ENCODE measurements at places on chromosomes 6 and 20. TPM values are rescaled to one million over a fixed set of nuclear protein-coding genes. Genes with fewer than 3 reads are reported as not detected.

TBC1D22B gene
- polyA plus RNA-seq, result 5.9 TPM

- no peaks in the 10 kb centered on the region for H3K27me3 ChIP-seq
- H3K27ac ChIP-seq, result no peak overlapping the region
- DNase-seq, result no peak
- peaks cover 18% of the 10 kb centered on the region for H3K4me1 ChIP-seq
- H3K4me3 ChIP-seq, result no peak overlapping the region
Observed at GRCh38 chr6:42095094-42095493, 44.8 kb downstream of the TAF8 start.

DNA sequence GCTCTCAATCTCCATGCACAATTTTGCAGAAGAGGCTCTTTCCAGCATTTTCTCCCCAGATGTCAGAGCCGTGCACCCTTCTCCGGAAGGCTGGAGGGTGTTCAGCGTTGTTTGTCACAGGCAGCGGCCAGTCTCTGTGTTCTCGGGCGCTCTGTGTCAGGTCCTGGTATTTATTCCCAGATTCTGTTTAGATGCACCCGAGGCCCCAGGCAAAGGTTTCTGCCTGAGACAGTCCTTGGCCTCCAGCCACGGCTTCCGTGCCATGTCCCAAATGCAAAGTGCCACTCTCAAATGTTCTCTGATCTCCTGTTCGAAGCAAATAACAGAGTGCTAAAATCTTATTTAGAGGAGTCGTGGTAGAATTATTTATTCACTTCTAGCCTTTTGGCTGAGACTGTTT is 140.3 kb upstream of the AGPAT4 start:
- H3K4me1 ChIP-seq, result no peaks in the 10 kb centered on the region
- DNase-seq, result no peak
- no peaks in the 10 kb centered on the region for H3K36me3 ChIP-seq
- H3K27me3 ChIP-seq, result peaks cover 3% of the 10 kb centered on the region
- H3K4me3 ChIP-seq, result no peak overlapping the region

- H3K27ac ChIP-seq, result no peak overlapping the region
- H3K36me3 ChIP-seq, result no peaks in the 10 kb centered on the region
- H3K4me3 ChIP-seq, result no peak overlapping the region
- no peaks in the 10 kb centered on the region for H3K4me1 ChIP-seq
- H3K27me3 ChIP-seq, result no peaks in the 10 kb centered on the region
- no peak for DNase-seq
Observed at GRCh38 chr6:151870375-151870774, 62.9 kb downstream of the ESR1 start.

PHACTR1 gene
- polyA plus RNA-seq, result 0.22 TPM

DNA sequence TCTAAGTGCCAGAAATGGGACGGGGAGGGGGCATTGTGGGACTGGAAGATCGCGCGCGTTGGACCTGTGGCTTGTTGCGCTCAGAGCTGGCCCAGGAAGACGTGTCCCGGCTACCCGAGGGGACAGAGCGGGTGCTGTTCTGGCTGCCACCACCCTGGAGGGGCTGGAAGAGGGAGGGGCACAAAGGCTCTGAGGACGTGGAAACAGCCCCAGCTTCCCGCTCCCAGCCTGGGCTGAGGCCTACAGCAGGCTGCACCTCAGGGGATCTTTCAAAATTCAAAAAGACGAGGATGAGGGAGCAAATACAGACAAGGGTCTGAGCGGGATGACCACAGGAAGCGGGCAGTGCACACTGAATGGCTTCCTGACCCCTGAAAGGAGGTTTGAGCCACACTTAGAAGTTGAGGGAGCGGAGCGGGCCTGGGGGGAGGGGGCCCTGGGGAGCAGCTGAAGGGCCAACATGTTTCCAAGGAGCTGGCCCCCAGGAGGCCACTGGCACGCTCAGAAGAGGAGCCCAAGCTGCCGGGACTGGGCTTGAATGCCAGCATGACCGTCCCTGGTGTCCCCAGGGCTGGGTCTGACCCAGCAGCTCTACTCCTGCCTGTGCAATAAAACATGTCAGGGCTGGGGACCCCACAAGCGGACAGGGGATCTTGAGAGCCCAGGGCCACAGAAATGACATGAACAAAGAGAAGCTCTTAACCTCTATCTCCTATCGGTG is 1.3 kb downstream of the OXT start:
- H3K27ac ChIP-seq, result no peak overlapping the region
- peaks cover 25% of the 10 kb centered on the region for H3K27me3 ChIP-seq
- no peaks in the 10 kb centered on the region for H3K4me1 ChIP-seq
- H3K4me3 ChIP-seq, result no peak overlapping the region

- no peaks in the 10 kb centered on the region for H3K27me3 ChIP-seq
- no peaks in the 10 kb centered on the region for H3K4me1 ChIP-seq
- no peak overlapping the region for H3K4me3 ChIP-seq
- no peak for DNase-seq
- no peak overlapping the region for H3K27ac ChIP-seq
- H3K36me3 ChIP-seq, result no peaks in the 10 kb centered on the region
Observed at GRCh38 chr6:84260196-84260595, 32.8 kb upstream of the CEP162 start.

ARMH2 gene
- polyA plus RNA-seq, result not detected

DNA sequence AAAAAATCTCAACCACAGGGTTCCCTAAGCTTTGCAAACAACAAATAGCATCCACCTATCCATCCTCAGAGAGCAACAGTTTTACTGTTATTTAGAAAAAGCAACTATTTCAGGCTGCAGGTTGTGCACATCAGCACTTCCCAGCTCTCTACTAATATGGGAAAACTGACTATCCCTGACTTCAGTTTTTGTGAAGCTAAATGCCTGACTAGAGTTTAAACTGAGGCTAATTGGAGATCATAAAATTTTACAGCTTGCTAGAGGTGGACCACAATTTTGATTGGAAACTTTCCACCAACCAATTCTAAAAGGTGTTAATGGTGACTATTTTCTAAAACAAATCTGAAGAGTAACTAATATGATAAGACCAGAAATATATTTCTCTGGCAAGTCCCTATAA is 36.9 kb downstream of the HLA-DMB start:
- DNase-seq, result no peak
- no peak overlapping the region for H3K4me3 ChIP-seq
- H3K27me3 ChIP-seq, result no peaks in the 10 kb centered on the region

DNA sequence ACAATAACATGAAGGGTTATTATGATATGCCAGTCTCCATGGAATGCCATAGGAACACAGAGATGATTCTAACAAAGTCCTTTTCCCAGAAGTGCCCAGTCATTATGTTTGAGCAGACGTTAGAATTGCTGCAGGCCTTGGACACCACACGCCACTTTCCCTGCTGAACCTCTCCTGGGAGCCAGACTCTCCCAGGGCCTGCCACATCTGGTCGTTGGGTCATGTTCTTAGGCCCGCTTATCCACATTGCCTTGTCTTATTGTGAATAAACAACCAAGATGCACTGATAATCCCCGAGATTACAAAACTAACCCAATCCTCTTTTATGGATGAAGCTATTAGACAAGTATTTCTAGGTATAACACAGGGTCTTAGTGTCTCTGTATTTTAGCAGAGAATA is 276.5 kb upstream of the CITED2 start:
- no peaks in the 10 kb centered on the region for H3K27me3 ChIP-seq
- no peak overlapping the region for H3K4me3 ChIP-seq

C20orf96 gene
- 4.7 TPM for polyA plus RNA-seq

PTPRA gene
- 39.9 TPM for polyA plus RNA-seq

ANKRD6 gene
- 9.4 TPM for polyA plus RNA-seq

- H3K4me1 ChIP-seq, result peaks cover 5% of the 10 kb centered on the region
- no peak for DNase-seq
- no peak overlapping the region for H3K4me3 ChIP-seq
Observed at GRCh38 chr20:24768201-24768636, 180.8 kb upstream of the CST7 start.

MATN4 gene
- polyA plus RNA-seq, result not detected

C6orf136 gene
- 6.7 TPM for polyA plus RNA-seq

MBOAT1 gene
- polyA plus RNA-seq, result 2.2 TPM

TSBP1 gene
- not detected for polyA plus RNA-seq

JPH2 gene
- 2.5 TPM for polyA plus RNA-seq

TREM1 gene
- not detected for polyA plus RNA-seq

- no peaks in the 10 kb centered on the region for H3K4me1 ChIP-seq
- no peak overlapping the region for H3K27ac ChIP-seq
- no peaks in the 10 kb centered on the region for H3K36me3 ChIP-seq
- DNase-seq, result no peak
- H3K27me3 ChIP-seq, result no peaks in the 10 kb centered on the region
Observed at GRCh38 chr6:85997206-85997605, 354.5 kb upstream of the SYNCRIP start.

DNA sequence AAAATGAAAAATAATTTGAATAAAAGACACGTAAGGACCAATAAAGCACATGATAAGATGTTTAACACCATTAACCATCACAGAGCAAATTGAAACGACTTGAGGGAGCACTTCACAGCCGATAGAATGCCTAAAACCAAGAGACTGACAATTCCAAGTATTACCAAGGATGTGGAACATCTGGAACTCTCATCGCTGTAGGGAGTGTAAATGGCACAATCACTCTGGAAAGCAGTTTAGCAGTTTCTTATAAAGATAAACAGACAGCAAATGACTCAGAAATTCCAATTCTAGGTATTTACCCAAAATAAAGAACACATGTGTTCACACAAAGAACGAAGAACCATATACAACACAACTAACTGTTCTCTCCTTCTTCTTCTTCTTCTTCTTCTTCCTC is 8.5 kb upstream of the UBD start:
- no peak overlapping the region for H3K4me3 ChIP-seq
- H3K36me3 ChIP-seq, result no peaks in the 10 kb centered on the region
- no peak overlapping the region for H3K27ac ChIP-seq
- no peaks in the 10 kb centered on the region for H3K4me1 ChIP-seq
- H3K27me3 ChIP-seq, result no peaks in the 10 kb centered on the region

CCN6 gene
- 0.90 TPM for polyA plus RNA-seq

RAET1E gene
- polyA plus RNA-seq, result 24.9 TPM

GRCh38 chr20:4962241-4962855 is 39.0 kb downstream of the SLC23A2 start:
- H3K4me3 ChIP-seq, result no peak overlapping the region
- H3K27me3 ChIP-seq, result no peaks in the 10 kb centered on the region
- no peaks in the 10 kb centered on the region for H3K4me1 ChIP-seq
- no peak for DNase-seq
- no peaks in the 10 kb centered on the region for H3K36me3 ChIP-seq
- H3K27ac ChIP-seq, result no peak overlapping the region

DNA sequence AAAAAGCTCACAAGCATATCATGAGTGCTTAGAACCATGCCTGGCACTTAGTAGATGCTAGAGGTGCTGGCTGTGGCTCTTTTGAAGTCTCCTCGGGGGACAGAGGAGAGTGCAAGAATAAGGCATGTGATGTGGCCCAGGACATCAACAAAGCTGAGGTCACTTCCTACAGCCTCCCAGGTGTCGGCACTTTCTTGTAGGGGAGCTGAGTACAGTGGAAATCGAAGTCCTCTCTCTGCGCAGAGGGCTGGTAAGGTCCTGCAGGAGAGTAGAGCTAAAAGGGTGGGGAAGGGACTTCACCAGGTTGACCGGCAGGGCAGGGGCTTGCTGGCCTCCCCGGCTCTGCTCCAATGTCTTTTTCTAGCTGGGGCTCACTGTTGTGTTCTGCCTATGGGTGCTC is 11.2 kb downstream of the SLC13A3 start:
- no peak overlapping the region for H3K4me3 ChIP-seq
- no peaks in the 10 kb centered on the region for H3K4me1 ChIP-seq
- DNase-seq, result no peak
- no peak overlapping the region for H3K27ac ChIP-seq

GRCh38 chr20:46438156-46438750 is 31.8 kb upstream of the ELMO2 start:
- H3K27me3 ChIP-seq, result peaks cover 9% of the 10 kb centered on the region
- H3K4me3 ChIP-seq, result no peak overlapping the region
- H3K36me3 ChIP-seq, result no peaks in the 10 kb centered on the region
- no peaks in the 10 kb centered on the region for H3K4me1 ChIP-seq

GRCh38 chr6:37477191-37477590 is 22.5 kb downstream of the CCDC167 start:
- peaks cover 32% of the 10 kb centered on the region for H3K36me3 ChIP-seq
- H3K27ac ChIP-seq, result no peak overlapping the region
- H3K4me1 ChIP-seq, result peaks cover 17% of the 10 kb centered on the region
- no peaks in the 10 kb centered on the region for H3K27me3 ChIP-seq

DNA sequence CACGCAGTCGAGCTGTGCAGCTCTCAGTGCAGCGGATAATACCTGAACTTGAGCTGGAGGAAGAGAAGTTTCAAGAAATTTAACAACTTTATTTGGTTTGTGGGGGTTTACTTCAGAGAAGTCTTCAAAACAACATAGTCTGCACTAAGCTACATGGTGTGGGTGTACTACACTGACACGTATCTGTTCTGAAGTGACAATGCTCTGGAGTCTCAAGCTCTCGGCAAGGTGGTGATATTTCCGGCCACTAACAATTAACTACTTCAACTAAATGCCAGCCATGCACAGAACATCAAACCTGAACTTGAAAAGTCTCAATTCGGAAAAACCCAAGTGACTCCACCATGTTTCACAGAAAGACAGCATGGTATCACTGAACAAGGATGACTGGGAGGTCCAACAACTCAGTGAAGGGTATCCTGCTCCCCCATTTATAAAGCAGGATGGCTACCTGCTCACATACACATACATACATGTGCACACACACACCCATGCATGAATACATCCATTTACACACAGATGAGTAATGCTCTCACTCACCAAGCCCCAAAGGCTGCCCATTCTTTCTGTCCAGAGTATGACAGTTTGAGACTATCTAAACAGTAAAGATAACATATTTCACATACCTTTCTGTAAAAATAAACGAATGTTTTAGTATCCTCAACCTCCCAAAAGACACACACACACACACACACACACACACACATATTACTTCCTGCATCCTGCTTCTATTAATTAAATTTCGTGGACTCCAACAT is 15.4 kb upstream of the ANKRD60 start:
- H3K27me3 ChIP-seq, result no peaks in the 10 kb centered on the region
- no peak overlapping the region for H3K4me3 ChIP-seq
- DNase-seq, result no peak
- no peak overlapping the region for H3K27ac ChIP-seq

- H3K4me3 ChIP-seq, result no peak overlapping the region
- no peak overlapping the region for H3K27ac ChIP-seq
- H3K36me3 ChIP-seq, result no peaks in the 10 kb centered on the region
- no peak for DNase-seq
- H3K4me1 ChIP-seq, result no peaks in the 10 kb centered on the region
Observed at GRCh38 chr6:14857501-14857900, 388.4 kb upstream of the JARID2 start.

DNA sequence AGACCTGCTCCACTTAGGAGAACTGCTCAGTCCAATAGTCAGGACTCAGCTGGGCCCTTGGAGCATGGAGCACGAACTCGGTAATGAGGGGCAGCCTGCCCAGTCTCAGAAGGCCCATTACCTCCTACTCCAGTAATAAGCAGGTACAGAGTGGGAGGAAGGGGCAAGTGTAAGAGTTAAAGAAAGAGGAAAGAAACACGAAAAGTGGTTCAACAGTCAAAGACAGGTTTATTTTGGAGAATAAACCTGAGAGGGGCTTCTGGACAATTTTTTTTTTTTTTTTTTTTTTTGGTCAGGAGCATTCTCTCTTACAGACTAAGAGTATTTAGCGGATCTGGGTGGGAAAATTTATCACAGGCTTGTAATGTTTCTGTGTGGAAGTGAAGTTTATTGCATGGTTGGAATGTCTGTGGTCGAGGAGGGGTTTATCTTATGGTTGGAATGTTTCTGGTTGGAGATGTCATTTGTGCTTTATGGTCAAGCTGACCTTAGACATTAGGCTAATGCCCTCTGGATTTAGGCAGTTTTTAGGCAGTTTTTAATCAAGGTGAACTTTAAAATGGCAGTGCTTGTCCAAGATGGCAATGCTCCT is 340.1 kb downstream of the BCKDHB start:
- DNase-seq, result no peak
- H3K4me1 ChIP-seq, result peaks cover 3% of the 10 kb centered on the region
- no peaks in the 10 kb centered on the region for H3K27me3 ChIP-seq
- no peaks in the 10 kb centered on the region for H3K36me3 ChIP-seq
- H3K4me3 ChIP-seq, result no peak overlapping the region
- no peak overlapping the region for H3K27ac ChIP-seq

PHACTR2 gene
- polyA plus RNA-seq, result 20.9 TPM

All from keratinocyte (primary cell).